Activated CD4-positive, alpha-beta T cell treated with anti-CD3 and anti-CD28 coated beads, Interleukin-2, amount 10 ng/mL, durations not matched to agents 24 days and 14 days (primary cell): ENCODE measurements at places on chromosomes 1 and 21. TPM values are rescaled to one million over a fixed set of nuclear protein-coding genes. Genes with fewer than 3 reads are reported as not detected.

DNA sequence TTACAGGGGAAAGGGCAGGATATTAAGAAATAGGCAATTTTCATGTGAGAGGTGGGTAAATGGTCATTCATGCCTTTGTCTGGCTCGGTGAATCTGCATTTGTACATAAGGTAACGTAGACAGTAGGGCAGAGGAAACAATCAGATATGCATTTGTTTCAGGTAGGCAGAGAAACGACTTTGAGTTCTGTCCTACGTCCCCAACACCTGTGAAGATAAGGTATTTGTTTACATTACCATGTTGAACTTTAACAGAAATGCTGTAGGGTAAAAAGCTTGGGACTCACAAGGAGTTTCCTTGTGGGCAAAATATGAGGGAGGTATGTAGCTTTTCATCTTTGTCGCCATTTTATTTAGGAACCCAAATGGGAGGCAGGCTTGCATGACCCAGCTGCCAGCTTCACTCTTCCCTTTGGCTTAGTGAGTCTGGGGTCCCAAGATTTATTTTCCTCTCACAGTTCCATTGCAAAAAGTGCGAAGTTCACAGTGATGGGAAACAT, 31.4 kb downstream of the B3GALT5 start:
- H3K36me3 ChIP-seq = no peaks in the 10 kb centered on the region
- no peaks in the 10 kb centered on the region for H3K4me1 ChIP-seq
- no peak overlapping the region for H3K4me3 ChIP-seq
- no peaks in the 10 kb centered on the region for H3K27me3 ChIP-seq
- H3K27ac ChIP-seq = no peak overlapping the region
- DNase-seq = no peak

GRCh38 chr1:117120774-117121588, 568 bp downstream of the TRIM45 start:
- peaks cover 6% of the 10 kb centered on the region for H3K4me1 ChIP-seq
- H3K27ac ChIP-seq = peak overlapping the region; percentile 21
- H3K4me3 ChIP-seq = peak overlapping the region; percentile 87
- H3K27me3 ChIP-seq = peaks cover 9% of the 10 kb centered on the region

DNA sequence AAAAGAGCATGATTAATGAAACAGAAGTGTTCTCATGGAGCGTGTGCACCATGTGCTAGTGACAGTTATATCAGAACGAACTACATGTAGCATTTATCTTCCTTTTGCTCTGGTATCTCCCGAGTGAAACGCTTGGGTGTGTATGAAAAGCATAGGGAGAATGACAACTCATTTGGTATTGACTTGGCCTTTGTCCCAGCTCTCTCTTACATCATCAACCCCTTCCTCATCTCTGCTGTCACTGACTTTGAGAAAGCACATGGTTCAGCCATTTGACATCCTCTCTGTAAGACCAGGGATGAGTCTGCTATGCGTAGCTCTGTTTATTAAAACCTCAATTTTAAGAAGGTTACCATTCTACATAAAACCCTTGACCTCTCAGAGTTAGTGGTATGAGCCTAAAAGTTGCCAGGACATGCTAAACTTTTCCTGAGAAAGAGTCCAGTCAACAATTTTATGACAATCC, 201.0 kb downstream of the NRIP1 start:
- DNase-seq = no peak
- H3K4me1 ChIP-seq = peaks cover 6% of the 10 kb centered on the region
- peaks cover 2% of the 10 kb centered on the region for H3K27me3 ChIP-seq
- no peak overlapping the region for H3K27ac ChIP-seq
- no peaks in the 10 kb centered on the region for H3K36me3 ChIP-seq

DNA sequence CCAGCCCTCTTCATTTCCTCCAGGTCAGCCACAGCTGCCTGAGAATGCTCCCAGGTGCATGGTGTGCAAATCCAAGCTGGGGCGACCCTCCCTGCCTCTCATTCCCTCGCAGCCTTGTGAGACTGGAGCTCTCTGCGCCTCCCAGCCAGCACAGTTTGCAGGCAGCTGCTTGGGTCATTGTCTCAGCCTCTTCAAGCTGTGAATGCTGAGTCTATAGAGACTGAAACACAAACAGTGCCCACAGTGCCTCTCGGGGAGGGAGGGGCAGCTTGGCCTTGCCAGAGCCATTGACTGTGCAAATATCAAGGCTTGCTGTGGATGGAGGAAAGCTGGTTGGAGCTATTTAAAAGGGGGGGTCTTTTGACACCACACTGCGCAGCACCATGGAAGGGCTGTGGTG, 10.6 kb downstream of the PLXNA2 start:
- no peak overlapping the region for H3K27ac ChIP-seq
- no peak overlapping the region for H3K4me3 ChIP-seq
- H3K4me1 ChIP-seq = peaks cover 12% of the 10 kb centered on the region
- H3K27me3 ChIP-seq = peaks cover 61% of the 10 kb centered on the region

GRCh38 chr1:6597777-6598131, 4.9 kb downstream of the KLHL21 start:
- H3K27ac ChIP-seq = no peak overlapping the region
- no peak overlapping the region for H3K4me3 ChIP-seq
- H3K27me3 ChIP-seq = no peaks in the 10 kb centered on the region
- H3K4me1 ChIP-seq = peaks cover 24% of the 10 kb centered on the region
- DNase-seq = no peak
- H3K36me3 ChIP-seq = peaks cover 55% of the 10 kb centered on the region

Gene LY9
- 0.30 and 0.85 TPM in 2 replicates for total RNA-seq

- H3K36me3 ChIP-seq = no peaks in the 10 kb centered on the region
- DNase-seq = no peak
- H3K4me1 ChIP-seq = no peaks in the 10 kb centered on the region
- no peak overlapping the region for H3K27ac ChIP-seq
- H3K27me3 ChIP-seq = peaks cover 18% of the 10 kb centered on the region
Measured at GRCh38 chr1:3155056-3155925, 86.3 kb downstream of the PRDM16 start.

DNA sequence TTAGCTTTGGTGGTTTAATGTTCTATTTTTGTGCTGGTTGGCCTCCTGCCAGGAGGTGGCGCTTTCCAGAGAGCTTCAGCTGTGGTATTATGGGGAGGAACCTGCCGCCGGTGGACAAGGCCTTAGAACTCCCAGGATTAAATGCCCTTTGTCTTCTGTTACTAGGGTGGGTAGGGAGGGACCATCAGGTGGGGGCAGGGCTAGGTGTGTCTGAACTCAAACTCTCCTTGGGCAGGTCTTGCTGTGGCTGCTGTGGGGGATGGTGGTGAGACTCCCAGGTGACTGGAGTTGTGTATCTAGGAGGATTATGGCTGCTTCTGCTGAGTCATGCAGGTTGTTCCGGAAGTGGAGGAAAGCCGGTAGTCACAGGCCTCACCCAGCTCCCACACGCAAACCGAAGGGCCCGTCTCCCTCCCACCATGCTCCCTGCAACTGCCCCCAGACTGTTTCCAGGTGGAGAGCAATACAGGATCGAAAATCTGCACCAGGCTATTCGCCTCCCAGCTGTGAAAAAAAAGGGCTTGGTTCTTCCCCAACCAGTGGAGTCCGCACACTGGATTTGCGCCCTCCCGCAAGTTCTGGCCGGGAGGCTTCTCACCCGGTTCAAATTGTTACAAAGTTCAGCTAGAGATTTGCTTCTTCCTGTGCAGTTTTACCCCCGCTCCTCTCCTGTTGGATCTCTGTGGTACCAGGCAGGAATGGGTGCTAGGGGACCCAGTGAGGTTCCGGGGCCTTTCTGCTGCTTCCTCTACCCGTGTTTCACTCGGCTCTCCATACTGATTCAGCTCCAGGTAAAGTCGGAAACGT, 220.5 kb downstream of the CENPF start:
- no peak for DNase-seq
- H3K36me3 ChIP-seq = no peaks in the 10 kb centered on the region
- no peak overlapping the region for H3K27ac ChIP-seq
- H3K27me3 ChIP-seq = no peaks in the 10 kb centered on the region

Gene OR2T35
- total RNA-seq = not detected in 2 replicates

DNA sequence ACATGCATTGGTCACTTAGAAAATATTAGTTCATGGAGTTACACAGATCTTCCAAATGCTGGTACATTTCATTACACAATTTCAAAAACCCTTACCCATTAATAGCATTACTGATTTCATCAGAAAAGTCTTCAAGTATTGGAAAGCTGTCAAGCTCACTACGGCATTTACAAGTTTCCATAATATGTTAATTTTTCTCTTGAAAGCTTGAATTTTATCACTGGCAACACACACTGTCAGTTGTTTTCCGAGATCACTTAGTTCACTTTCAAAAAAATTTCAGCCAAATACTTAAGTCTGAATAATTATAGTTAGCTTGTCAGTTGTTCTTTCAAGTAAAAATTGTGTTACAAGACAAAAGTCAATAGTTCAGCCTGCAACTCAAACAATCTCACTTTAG, 18.0 kb downstream of the ASTN1 start:
- no peaks in the 10 kb centered on the region for H3K27me3 ChIP-seq
- no peak for DNase-seq
- no peaks in the 10 kb centered on the region for H3K4me1 ChIP-seq
- H3K36me3 ChIP-seq = no peaks in the 10 kb centered on the region
- no peak overlapping the region for H3K27ac ChIP-seq

- no peaks in the 10 kb centered on the region for H3K27me3 ChIP-seq
- peaks cover 7% of the 10 kb centered on the region for H3K4me1 ChIP-seq
- peaks cover 20% of the 10 kb centered on the region for H3K36me3 ChIP-seq
- no peak overlapping the region for H3K27ac ChIP-seq
- no peak overlapping the region for H3K4me3 ChIP-seq
Measured at GRCh38 chr1:231550448-231550781, 21.9 kb downstream of the TSNAX start.

DNA sequence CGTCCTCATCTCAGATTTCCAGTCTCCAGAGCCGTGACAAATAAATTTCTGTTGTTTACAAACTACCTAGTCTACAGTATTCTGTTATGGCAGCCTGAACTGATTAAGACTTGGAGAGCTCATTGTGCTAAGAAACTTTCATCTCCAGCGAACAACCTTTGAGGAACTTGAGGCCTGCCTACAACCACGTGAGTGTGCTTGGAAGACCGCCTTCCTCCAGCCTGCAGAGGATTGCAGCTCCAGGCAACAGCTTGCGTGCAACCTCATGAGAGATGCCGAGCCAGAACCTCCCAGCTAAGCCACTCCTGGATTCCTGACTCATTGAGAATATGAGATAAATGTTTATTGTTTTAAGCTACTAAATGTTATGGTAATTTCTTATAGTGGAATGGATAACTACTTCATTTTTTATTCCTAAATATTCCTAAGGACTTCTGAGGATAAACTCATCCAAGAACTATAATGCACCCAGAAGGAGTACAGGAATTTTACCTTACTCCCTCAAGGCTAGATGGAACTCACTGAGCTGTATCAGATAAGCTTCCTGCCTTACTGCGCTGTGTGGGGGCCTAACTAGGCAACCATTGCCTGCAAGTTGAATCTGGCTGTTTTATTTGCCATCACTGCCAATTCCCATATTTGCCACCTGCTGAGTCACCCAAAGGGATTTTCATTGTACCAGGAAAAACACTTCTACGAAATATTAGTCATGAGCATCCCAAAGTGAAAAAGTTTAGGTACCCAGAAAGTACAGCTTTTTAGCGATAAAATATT, 17.6 kb downstream of the FAM177B start:
- no peaks in the 10 kb centered on the region for H3K27me3 ChIP-seq
- H3K36me3 ChIP-seq = no peaks in the 10 kb centered on the region
- no peaks in the 10 kb centered on the region for H3K4me1 ChIP-seq
- no peak overlapping the region for H3K27ac ChIP-seq
- H3K4me3 ChIP-seq = no peak overlapping the region
- DNase-seq = no peak

- H3K4me3 ChIP-seq = no peak overlapping the region
- DNase-seq = peak; percentile 79
- no peak overlapping the region for H3K27ac ChIP-seq
Measured at GRCh38 chr1:94481473-94481933, 60.1 kb downstream of the F3 start.

GRCh38 chr1:66476774-66477173, 57.2 kb upstream of the SGIP1 start:
- peaks cover 19% of the 10 kb centered on the region for H3K27me3 ChIP-seq
- DNase-seq = no peak
- no peaks in the 10 kb centered on the region for H3K36me3 ChIP-seq
- no peak overlapping the region for H3K4me3 ChIP-seq
- H3K27ac ChIP-seq = no peak overlapping the region

GRCh38 chr21:35256468-35256988, 207.4 kb upstream of the RUNX1 start:
- no peaks in the 10 kb centered on the region for H3K36me3 ChIP-seq
- no peaks in the 10 kb centered on the region for H3K4me1 ChIP-seq
- H3K27me3 ChIP-seq = no peaks in the 10 kb centered on the region
- DNase-seq = no peak
- peak overlapping the region; percentile 12 for H3K27ac ChIP-seq
- H3K4me3 ChIP-seq = no peak overlapping the region

DNA sequence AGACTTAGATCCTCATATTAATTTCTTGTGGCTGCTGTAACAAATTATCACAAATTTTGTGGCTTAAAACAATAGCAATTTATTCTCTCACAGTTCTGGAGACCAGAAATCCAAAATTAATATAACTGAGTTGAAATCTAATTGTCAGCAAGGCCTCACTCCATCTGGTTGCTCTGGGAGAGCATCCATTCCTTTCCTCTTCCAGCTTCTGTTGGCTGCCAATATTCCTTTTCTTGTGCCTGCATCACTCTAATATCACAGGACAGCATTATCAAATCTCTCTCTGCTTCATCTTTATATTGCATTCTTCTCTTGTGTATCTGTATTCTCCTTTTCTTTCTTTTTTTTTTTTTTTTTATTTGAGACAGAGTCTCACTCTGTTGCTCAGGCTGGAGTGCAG, 9.3 kb downstream of the SLC35A3 start:
- no peaks in the 10 kb centered on the region for H3K27me3 ChIP-seq
- no peak for DNase-seq
- peaks cover 16% of the 10 kb centered on the region for H3K36me3 ChIP-seq

Gene CLK2
- 86.2 and 90.6 TPM in 2 replicates for total RNA-seq

- H3K4me3 ChIP-seq = no peak overlapping the region
- H3K27me3 ChIP-seq = no peaks in the 10 kb centered on the region
- DNase-seq = no peak
- no peak overlapping the region for H3K27ac ChIP-seq
Measured at GRCh38 chr1:78958711-78959110, 47.8 kb downstream of the ADGRL4 start.

DNA sequence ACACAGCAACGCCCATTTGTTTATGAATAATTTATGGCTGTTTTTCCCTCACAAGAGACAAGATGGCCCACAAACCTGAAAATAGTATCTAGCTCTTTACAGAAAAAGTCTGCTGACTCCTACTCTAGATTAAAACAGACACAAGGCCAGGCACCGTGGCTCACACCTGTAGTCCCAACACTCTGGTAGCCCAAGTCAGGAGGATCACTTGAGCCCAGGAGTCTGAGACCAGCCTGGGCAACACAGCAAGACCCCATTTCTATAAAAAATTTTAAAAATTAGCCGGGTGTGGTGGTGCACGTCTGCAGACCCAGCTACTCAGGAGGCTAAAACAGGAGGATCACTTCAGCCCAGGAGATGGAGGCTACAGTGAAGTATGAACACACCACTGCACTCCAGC, 34.6 kb downstream of the LUZP1 start:
- H3K27me3 ChIP-seq = no peaks in the 10 kb centered on the region
- DNase-seq = no peak
- H3K27ac ChIP-seq = no peak overlapping the region

GRCh38 chr1:1929639-1930545, 10.8 kb upstream of the TMEM52 start:
- peak; percentile 54 for DNase-seq
- no peaks in the 10 kb centered on the region for H3K4me1 ChIP-seq
- no peak overlapping the region for H3K27ac ChIP-seq
- peaks cover 2% of the 10 kb centered on the region for H3K36me3 ChIP-seq

GRCh38 chr1:208135354-208135753, 108.8 kb downstream of the PLXNA2 start:
- H3K36me3 ChIP-seq = no peaks in the 10 kb centered on the region
- no peak overlapping the region for H3K27ac ChIP-seq
- no peak overlapping the region for H3K4me3 ChIP-seq
- DNase-seq = no peak
- peaks cover 2% of the 10 kb centered on the region for H3K4me1 ChIP-seq
- peaks cover 20% of the 10 kb centered on the region for H3K27me3 ChIP-seq
